ENCODE measurements at places on chromosomes 4 and X.

DNA sequence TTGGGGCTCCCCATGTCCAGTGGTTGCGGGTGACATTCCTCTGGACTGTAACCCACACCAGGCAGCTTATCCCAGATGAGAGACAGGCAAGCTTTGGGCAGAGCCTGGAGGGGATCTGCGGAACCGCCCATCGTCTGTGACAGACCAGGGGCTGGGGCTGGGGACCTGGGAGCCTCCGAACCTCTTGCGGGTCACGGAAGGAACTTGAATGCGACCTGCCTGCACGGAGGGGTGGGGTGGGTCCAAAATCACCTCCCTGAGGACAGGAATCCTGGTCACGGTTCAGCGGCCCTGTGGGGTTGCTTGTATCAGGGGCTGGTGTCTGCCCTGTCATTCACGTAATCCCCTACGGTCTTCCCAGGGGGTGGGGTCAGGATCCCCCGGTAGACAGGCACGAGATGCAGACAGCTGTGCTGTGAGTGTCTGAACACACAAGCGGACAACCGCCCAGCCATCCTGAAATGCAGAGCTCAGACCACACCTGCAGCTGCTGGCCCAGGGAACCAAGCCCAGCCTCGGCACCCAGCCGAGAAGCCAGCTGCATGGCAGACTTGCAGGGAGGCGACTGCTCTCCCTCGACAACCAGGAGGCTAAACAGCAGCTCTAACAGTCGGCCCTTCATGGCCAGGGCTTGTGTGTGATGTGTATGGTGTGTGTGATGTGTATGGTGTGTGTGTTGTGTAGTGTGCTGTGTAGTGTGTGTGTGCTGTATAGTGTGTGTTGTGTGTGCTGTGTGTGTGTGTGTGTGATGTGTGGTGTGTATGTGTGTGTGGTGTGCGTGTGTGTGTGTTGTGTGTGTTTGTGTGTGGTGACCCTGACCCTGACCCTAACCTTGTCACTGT is 105.9 kb upstream of the ADRA2C start:
- no peak for DNase-seq

GRCh38 chr4:104896660-104897645 is 249.7 kb upstream of the TET2 start:
- DNase-seq: no peak

DNA sequence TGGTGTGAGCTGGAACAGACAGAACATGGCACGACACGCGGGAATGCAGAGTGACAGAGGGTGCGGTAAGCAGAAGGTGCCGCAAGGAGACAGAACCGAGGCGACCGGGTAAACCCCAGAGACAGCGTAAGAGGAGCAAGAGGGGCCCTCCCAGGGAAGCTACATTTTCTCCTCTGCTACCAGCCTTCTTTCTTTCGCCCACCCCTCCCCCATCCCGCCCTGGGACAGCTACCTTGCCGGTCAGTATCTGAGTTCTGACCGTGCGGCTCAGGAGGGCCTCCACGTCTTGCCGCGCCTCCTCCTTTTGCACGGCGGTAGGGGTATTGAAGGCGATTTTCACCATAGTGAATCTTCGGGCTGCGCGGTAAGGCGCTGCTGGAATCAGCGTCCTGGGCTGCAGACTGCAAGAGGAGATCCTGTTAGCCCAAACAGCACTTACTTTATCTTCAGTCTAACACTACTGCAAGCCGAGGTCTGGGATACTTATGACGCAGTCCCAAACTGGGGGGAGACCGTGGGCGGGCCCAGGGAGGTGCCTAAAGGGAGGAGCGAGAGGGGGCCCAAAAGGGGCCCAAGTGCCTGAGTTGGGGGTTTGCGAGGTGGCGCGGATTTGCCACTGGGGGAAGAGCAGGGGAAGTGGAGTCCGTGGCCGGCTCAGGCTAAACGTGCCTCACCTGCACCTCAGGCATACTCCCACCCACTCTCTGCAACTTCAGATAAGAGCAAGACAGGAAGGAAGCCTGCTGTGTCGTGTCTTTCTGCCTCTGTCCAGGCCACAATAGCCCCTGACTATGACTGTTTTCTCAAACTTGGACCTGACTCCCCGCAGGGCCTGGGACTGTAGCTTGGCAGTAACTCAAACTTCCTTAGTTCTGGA is at the start of gene ITM2A:
Gene ITM2A, minus strand, starts transcription at position 462 of the 877 bp plus-strand sequence. Its CDS starts 119 bp downstream, at position 343.
- peak; percentile 53 for DNase-seq

- DNase-seq: no peak
Observed at GRCh38 chr4:182400790-182401189, 157.6 kb downstream of the TENM3 start.

DNA sequence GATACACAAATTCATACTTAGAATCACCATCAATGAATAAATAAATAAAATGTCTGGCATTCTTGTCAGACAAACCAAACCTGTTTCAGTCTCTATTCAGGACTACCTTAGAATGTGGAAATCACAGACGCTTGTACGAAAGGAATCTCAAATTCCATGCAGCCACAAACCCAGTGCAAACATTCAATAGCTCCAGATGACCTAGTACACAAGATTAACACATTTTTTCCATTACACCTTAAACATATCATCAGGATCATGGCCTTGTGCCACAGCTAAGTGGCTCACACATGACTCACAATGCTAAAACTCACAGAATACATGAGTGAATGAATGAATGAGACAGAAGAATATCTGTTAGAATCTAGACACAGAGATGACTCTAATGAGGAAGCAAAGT is 134.2 kb downstream of the PWWP3B start:
- DNase-seq: no peak

DNA sequence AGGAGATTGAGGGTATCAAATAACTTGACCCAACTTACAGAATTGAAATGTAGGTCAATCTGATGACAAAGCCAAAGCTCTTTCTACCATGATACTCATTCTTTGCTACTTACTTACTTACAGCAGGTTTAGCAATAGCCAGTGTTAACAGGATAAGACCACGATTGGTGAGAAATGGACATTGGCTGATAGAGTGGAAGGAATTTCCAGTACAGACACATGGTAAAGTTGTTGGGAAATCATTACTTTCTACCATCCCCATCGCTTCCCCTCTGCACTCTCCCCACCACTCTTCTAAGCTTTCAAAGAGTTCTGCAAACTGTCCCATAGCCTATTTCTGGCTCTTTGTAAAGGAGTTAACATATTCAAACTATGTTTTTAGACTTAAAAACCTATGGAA is 119.7 kb downstream of the CHRNA9 start:
- no peak for DNase-seq

All from T follicular helper cell (primary cell).